ENCODE measurements at places on chromosomes 5 and 9. TPM values are rescaled to one million over a fixed set of nuclear protein-coding genes. Genes with fewer than 3 reads are reported as not detected.

C5orf58 gene
- not detected for total RNA-seq

CCNJL gene
- total RNA-seq = 6.6 TPM

NKD2 gene
- under 0.01 TPM for total RNA-seq

OLFML2A gene
- total RNA-seq = 4.6 TPM

FOXD4L5 gene
- total RNA-seq = 0.09 TPM

OR1N1 gene
- not detected for total RNA-seq

SLC25A48 gene
- total RNA-seq = not detected
